Left renal cortex interstitium (tissue), 4 donors: ENCODE measurements at places on chromosomes 7 and 10. TPM values are rescaled to one million over a fixed set of nuclear protein-coding genes. Genes with fewer than 3 reads are reported as not detected.

Gene SPDYE3
- 7.2 TPM for polyA plus RNA-seq

Gene LANCL2
- 30.4 TPM for polyA plus RNA-seq

Gene SCRN1
- polyA plus RNA-seq: 66.2 TPM

Gene POMZP3
- 18.7 TPM for polyA plus RNA-seq

Gene THSD7A
- 62.0 TPM for polyA plus RNA-seq

Gene MEOX2
- 2.3 TPM for polyA plus RNA-seq

Gene EBLN1
- polyA plus RNA-seq: 0.17 TPM

Gene PWWP2B
- polyA plus RNA-seq: 13.2 TPM

Gene UCN3
- 3.3 TPM for polyA plus RNA-seq

Gene GATA3
- 123 TPM for polyA plus RNA-seq

Gene OGDHL
- polyA plus RNA-seq: 47.6 TPM

Gene HOXA3
- 53.5 TPM for polyA plus RNA-seq

Gene BNIP3
- polyA plus RNA-seq: 86.7 TPM

Gene IFIT2
- polyA plus RNA-seq: 7.2 TPM

Gene GDF10
- polyA plus RNA-seq: 1.2 TPM

Gene SOSTDC1
- polyA plus RNA-seq: 43.8 TPM

Gene GJD4
- polyA plus RNA-seq: not detected

Gene FRAT1
- polyA plus RNA-seq: 4.3 TPM

Gene ATOH7
- polyA plus RNA-seq: 1.5 TPM

Gene PRSS37
- polyA plus RNA-seq: 0.07 TPM

Gene IMMP2L
- 48.8 TPM for polyA plus RNA-seq
